T47D (cell line): ENCODE measurements at places on chromosomes 13 and 19.

DNA sequence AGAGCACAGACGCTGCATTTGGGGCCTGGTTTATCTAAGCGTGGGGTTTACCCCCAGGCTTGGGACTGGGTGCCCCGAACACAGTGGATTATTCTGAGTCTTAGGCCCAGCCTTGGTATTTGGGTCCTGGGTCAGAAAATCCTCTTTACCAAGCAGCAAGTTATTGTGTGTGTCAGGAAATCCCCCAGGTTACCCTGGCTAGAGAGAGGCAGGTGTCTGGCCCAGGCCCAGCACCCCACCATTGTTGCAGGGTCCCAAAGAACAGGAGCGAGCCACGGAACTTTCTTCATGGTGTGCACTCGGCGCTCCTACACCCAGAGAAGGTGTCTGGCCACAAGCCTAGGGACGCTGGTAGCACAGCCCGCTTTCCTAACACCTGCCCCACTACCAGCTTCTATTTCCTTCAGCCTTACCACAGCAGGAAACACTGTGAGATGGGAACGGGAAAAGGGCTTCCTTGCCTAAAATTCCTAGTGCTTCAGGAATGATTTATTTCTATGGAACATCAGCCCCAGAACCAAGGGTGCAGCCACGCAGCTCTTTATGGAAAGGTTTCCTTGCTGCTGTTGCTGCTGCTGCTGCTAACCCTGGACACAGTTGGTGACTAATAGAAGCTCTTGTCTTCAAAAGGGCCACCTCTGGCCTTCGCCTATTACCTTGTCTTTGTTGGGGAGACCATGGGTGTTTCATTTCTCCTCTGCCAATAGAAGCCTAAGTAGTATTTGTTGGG, 7.4 kb upstream of the CDX2 start:
- no peak for DNase-seq

GRCh38 chr19:7152568-7152967, 83.1 kb downstream of the ZNF557 start:
- DNase-seq = no peak

DNA sequence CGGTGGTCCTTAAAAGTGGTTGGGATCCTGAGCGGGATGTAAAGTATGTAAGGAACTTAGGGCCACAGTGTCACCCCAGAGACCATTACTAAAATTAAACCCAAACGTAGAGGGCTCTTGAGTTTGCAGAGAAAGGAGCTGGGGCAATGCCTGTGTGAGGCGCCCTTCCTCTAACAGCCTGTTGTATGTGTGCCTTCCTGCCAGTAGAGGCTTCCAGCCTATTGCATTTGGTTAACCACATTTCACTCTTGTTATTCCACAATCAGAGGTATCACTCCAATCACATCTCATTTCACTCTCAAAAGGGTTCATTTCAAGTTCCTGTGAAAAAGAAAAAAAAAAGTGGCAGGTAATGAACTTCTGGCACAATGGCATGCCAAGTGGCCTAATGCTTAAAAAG, 29.4 kb downstream of the DIAPH3 start:
- DNase-seq = no peak

GRCh38 chr13:89163096-89163495, 1491.9 kb downstream of the SLITRK5 start:
- peak; percentile 9 for DNase-seq

DNA sequence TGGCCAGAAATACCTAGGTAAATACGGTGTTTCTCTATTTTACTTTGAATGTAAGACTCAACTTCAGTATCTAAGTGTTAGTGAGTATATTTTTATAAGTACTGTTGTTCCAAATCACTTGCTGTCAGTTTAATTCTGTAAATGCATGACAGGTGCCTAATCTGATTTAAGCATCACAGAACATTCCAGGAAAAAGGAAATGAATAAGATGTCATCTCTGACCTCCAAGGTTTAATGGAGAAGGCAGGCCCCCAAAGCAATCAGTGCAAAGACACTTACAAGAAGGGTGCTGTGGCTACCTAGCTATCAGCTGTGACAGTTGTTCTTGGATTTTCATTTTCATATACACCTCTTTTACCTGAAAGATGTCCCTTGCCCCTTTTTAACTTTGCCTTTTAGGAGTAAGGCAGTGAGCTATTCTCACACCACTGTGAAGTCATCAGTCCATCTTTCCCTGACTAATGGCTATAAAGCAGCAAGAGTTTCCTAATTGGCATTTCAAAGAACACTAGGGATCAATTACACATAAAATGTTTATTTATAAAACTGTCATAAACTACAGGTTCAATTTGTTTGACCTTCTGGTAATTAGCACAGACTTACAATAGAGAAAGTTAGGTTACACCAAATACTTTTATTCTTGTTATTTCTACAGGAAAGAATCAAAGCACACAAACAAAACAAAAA, 427.6 kb downstream of the SPRY2 start:
- DNase-seq = no peak
